CD4-positive, alpha-beta T cell treated with Interleukin-15 for 4 hours (primary cell): ENCODE measurements at places on chromosomes 11 and 22.
A peak's percentile ranks its signal among the peaks of the same experiment; 100 is the strongest.

- no peak for DNase-seq
Observed at GRCh38 chr11:64067230-64067993, 31.7 kb downstream of the FLRT1 start.

DNA sequence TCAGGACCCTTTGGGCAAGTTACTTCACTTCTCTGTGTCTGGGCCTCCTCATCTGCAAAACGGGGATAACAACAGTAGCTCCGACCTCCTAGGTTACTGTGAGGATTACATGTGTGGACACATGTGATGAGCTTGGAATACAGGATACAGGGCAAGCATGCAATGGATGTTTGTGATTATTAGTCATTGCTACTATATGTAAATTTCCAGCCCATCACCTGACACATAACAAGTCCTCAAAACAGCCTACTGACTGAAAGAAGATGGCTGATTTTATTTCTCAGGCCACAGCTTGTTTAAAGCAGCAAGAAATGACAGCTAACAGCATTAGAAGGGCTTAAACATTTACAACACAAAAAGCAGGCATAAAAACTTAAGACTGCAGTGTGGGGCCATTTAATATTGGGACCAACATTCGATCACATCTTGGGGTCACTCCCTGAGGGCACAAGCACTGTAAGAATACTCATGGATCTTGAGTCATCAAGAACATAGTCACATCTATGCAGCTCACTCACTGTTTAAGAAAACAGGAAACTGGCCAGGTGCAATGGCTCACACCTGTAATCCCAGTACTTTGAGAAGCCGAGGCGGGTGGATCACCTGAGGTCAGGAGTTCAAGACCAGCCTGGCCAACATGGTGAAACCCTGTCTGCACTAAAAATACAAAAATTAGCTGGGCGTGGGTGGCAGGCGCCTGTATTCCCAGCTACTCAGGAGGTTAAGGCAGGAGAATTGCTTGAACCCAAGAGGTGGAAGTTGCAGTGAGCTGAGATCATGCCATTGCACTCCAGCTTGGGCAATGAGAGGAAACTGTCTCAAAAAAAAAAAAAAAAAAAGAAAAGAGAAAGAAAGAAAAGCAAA is 49.5 kb downstream of the ABTB2 start:
- no peak for DNase-seq

DNA sequence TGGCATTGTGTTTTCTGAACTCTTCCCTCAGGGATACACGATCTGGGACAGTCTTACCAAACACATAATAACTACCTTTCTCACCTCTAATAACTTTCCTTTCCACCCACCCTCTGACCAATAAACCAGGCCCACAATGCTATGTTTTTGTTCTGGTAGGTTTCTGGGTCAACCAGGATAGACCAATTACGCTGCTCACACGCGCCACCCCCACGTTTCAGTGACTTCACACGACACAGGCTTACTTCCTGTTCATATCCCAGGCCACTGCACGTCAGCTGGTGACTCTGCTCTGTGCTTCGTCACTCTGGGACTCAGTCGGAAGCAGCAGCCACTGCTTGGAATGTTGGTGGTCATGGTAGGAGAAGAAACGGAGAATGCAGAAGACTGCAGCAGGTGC is 2.5 kb downstream of the KRTAP5-4 start:
- peak; percentile 12 for DNase-seq

- no peak for DNase-seq
Observed at GRCh38 chr11:99683933-99684332, 663.2 kb downstream of the CNTN5 start.

GRCh38 chr11:65639623-65640482 is 2.0 kb downstream of the SIPA1 start:
- DNase-seq = peak; percentile 67

DNA sequence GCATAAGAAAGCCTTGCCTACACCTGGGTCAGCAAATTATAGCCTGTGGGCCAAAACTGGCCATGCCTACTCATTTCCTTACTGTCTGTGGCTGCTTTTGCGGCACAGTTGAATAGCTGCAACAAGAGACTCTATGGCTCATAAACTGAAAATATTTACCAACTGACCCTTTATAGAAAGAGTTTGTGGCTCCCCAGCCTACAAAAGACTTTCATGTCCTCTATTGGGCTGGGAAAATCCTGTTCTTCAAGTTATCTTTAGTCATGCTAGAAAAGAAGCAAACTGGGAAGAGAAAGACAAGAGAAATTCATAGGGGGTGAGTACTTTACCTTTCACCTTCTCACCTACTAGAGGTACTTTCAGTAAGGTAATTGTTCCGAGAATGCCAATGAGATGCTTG is 175.1 kb downstream of the SWAP70 start:
- DNase-seq = no peak
